CD4-positive, alpha-beta T cell treated with Interleukin-6 for 4 hours (primary cell): ENCODE measurements at places on chromosomes 4 and X.

DNA sequence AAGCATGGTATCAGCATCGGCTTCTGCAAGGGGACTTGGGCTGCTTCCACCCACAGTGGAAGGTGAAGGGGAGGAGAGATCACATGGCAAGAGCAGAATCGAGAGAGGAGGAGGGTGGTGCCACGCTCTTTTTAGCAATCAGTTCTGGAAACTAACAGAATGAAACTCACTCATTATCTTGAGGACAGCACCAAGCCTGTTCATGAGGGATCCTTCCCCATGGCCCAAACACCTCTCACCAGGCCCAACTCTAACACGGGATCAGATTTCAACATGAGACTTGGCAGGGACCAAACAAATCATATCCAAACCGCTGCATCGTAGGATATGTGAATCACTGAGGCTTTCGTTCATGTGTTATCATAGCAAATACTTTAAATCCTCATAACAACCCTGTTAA is 125.5 kb downstream of the GPC3 start:
- no peak for DNase-seq

DNA sequence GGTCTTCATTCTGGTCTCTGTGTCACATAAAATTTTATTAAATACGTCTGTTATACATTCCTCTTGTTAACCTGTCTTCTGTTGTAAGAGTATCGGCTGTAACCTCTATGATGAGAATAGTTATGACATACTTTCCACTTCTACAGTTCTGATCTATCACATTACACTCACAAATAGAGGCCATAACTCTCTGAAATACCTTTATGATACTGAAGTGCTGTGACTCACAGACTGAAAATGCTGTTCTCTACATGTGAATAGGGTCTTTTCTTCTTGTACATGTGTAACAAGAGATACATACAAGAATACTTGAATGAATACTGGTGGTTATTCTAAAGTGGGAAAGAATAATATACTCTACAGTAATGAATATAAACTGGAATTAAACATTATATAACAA is 1047.6 kb downstream of the TECRL start:
- no peak for DNase-seq

DNA sequence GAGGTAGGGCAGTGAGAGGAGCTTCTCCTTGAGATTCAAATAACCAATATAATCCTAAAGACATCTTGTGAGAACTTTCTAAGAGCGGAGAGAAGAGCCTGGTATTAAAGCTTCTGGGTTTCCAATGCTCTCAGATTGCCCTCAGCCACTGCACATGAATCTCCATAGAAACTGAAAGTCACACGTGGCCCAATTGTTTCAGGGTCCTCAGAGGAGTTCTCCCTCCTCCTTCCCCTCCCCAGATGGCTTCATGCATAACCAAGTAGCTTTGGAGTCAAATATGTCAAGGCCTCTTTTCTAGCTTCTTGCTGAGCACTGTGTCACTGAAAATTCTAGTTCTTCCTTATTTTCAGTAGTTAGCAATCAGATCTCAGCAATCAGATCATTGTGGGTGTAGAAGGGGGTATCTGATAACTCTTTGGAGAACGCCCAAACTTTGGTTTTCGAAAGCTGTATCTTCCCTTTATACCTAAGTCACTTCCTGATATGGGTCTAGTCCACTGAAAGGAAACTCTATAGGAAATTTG is 2.2 kb downstream of the BTK start:
- no peak for DNase-seq

- no peak for DNase-seq
Measured at GRCh38 chrX:48827654-48827968, 1.3 kb downstream of the ERAS start.

- no peak for DNase-seq
Measured at GRCh38 chr4:54493862-54494261, 163.9 kb upstream of the KIT start.

DNA sequence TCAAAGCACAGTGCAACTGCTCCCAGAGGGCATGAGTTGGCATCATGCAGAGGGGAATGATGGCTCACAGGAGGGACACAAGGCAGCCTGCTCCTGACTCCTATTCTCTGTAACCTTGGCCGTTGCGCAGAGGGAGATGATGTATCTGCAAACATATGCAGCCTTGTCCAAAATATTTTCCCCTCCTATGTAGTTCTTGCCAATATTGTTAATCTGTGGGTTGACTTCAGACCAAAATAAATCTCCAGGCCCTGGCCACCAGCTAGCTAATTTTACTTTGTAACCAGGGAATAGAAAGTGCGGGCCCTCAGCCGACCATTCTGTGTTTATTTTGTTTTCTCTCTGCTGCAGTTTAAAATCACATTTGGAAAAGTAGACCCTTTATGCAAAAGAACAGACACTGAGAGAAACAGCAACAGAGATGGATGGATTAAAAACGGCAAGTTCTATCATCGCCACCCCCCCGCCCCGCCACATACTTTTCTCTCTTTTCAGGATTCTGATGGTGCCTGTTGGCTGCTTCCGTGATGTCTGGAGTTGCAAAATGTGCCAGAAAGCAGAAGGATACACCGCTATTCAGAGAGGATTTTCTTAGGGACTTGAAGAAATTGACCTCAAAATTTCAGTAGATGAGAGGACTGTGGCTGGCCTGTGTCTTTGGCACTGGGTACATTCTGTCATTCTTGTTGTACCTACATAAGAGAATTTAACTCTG is 185.3 kb upstream of the BCOR start:
- DNase-seq = no peak

DNA sequence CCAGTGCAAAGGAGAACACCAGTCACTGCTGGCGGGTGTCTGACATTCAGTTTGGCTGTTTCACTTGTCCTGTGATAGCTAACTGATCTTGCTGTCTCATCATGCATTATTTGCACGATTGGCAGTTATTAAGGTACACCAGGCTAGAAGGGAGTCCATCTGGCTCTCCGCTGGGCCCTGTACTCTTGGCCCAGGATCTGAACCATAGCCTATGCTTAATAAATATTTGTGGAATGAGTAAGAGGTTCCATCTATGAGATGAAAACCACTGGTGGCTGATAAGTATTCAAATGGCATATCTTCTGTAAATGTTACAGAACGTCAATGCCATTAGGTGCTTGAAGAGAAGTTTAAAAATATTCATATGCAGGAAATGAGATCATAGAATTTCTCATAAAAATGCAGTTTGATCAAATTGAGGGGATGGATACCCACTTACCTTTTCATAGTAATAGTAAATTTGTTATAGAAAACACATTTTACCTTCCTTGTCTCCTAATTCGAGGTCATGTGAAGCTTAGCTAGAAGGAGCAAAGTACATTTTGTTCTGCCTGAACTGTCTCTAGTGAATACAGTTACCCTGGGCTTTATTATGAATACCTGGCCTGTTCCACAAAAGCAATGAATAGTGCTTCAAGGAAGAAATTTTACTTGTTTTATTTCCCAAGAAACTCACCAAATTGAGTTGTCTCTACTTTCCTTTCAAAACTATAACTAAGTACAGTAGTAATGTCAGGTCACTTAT is 213.5 kb downstream of the CBR4 start:
- DNase-seq = no peak

DNA sequence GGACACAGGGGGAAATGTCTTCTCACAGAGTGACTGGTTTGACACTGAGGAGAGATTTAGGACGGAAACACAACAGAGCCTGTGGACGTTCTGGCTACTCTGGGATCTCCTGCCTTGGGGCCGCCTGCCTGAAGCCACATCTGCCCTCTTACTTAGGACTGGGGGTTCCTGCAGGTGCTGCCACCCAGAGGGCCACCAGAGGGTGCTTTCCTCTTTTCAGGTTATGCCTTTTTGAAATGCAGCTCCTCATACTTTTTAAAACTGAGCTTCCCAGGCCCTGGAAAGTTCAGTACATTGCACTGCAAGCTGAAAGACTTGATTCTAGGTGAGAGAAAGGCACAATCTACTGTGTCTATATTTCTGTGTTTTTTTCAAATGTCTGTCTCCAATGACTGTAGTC is 92.2 kb upstream of the PGRMC2 start:
- no peak for DNase-seq

- DNase-seq = no peak
Measured at GRCh38 chr4:48065587-48066052, 49.0 kb downstream of the NIPAL1 start.

DNA sequence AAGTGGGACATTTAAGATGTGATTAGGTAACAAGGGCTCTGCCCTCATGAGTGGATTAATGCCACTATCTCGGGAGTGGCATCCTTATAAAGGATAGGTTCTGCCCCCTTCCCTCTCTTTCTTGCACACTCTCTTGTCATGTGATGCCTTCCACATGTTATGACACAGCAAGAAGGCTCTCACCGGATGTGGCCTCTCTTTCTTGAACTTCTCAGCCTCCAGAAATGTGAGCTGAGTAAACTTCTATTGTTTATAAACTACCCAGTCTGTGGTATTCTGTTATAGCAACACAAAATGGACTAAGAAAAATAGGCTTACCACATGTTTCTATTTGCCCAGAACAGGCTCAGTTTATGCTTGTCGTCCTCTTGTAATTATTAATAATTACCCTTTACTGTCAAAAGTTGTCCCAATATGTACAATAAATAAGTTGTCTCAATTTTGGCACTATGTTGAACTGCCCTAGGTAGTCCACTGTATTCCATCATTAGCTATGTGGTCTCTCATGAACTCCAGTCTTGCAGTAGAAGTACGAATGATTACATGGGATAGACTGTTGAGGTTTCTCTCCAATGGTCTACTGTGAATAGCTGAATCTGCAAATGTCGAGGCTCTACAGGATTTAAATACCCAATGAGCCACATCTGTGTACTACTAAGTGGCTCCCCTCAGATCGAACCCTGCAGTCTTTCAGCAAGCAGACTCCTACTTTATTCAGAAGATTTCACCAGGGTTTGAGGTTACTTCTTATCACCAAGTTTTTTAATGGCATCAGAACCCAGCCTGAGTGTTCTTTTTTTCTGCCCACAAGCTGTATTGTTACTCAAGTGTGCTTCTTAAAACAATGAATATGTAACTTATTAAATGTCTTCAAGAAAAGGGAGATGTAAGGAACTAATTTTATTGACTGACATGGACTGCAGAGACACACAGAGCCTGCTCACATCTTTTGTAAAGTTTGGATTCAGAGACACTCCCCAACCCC is 102.0 kb upstream of the LEF1 start:
- no peak for DNase-seq

- no peak for DNase-seq
Measured at GRCh38 chrX:18441780-18442367, 16.5 kb downstream of the CDKL5 start.

DNA sequence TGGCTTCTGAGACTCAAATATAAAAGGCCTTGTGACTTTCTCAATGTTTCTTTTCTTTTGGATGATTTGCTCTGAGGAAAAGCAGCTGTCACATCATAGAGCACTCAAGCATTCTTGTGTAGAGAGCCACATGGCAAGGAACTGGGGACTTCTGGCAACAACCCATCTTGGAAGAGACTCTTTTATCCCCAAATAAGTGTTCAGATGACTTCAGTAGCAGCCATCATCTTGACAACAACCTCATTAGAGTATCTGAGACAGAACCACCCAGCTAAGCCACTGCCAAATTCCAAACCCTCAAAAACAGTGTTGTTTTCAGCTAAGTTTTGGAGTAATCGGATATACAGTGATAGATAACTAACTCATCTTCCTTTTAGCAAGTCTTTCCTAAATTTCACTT is 1431.7 kb upstream of the IGFBP7 start:
- DNase-seq = no peak

DNA sequence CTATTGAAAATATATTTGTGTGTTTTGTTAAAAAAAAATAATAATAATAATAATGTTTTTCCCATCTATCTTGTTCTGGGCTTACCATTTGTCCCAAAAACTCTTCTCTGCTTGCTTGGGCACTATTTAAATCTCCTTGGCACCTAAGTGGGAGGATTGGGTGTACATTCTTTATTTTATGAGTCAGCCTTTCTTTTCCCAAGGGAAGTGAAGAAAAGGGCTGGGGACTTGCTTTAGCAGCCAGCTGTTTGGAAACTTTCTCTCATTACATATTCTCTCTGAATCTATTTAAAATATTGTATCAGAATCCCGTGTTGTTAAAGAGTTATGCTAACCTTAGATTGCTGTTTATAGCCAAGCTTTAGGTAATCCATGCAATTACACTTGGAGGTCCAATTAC is 2332.4 kb downstream of the ARAP2 start:
- no peak for DNase-seq

DNA sequence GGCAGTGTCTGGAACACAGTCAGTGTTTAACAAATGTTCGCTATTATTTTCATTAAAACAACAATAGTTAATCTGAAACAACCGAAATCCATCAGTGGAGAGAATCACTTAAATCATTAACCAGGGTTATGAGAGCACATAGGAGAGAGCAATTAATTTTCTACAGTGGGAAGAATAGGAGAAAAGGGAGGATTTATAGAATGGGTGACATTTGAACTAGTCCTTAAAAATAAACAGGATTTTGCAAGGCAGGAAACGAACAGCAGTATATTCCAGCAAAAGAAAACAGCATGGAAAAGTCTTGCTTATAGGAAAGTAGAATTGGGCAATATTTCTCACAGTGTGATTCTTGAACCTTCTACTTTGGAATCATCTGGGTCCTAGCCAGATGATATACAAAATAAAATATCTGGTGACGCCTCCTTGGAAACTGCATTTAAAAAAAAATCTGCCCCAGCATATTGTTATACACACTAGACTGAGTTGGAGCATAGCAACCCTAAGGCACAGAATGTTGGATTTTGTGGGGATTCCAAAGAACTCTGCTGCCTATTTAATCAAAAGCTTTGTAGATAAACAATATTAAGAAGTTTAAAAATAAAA is 56.1 kb downstream of the INTS12 start:
- DNase-seq = no peak

GRCh38 chr4:83731609-83732008 is 195.7 kb downstream of the GPAT3 start:
- no peak for DNase-seq

- DNase-seq = no peak
Measured at GRCh38 chr4:26871611-26872010, 11.0 kb downstream of the STIM2 start.

DNA sequence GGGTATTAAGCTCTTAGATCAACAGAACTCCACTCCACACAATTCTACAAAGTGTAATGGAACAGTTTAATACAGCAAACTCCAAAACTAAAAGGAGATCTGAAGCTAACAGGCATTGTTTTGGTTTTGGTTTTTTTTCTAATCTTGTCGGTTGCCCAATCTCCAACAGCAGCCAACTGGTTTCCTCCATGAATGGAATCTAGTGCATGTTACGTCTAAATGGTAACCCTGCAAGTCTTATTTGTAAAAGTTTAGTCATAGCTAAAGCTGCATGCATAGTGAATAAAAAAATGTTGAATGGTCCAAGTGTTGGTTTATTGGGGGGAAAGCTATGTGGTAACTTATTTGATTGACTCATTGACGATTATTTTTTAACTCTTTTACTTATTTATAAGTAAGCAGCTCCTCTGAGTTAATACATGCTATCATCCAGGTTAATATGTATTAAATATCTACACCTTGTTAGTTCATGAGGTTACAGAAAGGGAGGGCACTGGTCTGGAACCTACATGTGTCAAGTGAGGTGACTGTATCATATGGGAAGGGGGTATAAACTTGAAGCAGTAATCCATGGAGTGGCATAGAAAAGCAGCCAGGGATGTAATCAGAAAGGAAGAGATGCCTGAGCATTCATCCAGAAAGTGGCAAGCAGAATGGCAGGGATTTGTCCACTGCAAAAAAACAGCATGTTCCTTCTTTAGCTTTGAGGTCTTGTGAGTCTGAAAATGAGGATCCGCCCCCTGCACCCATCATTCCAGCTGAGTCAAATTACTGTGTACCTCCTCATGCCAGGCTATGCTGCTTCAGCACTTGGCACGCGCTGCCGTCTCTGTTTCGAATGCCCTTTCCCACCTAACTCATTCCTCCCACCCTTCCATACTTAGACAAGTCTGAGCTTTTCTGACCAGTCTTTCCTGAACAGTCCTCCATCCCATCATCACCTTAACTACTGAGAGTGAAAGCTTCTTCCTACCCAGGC is 81.7 kb downstream of the PDGFC start:
- DNase-seq = no peak
